NCI-H748 treated with DMSO at 0.1 percent for 48 hours (cell line): ENCODE measurements at places on chromosomes 7 and 10.

DNA sequence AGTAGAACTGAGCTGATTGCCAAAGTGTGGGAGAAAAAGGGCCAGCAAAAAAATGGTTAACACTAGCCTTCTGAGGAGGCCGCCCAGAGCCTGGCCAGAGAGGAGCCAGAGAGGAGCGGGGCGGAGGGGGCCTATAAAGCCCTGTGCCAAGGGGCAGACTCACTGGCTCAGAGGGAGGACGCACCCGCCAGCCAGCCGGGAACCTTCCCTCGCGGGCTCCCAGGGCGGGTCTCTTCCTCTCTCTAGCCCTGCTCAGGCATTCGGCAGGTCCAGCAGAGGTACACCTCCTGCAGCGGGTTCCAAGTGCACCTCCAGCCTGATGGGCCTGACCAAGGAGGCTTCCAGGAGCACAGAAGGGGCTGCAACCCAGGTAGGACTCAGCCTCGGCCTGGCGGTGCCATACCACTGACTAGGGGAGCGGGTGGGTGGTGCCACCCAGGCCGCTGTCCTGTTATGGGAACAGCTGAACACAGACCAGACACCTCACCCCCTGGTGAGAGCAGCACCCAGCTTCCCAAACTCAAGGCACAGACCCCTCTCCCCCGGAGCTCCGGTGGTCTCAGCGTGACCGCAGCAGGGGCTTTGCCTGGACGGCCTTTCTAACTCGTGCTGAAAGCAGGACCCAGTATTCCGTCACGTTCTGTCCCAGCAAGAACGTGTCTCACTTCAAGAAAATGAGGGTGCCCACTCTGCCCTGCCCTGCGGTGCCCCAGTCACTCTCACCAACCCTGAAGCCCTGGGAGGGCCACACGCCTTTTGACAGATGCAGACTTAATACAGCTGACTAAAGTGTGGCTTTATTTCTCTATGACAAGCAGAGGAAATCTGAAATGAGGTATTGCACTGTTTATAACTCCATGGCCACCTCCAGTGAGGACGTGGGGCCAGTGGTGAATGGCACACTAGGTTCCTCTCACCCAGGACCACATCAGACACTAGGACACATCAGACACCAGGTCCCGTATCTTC lies at the start of gene GPER1:
GPER1 (plus strand) TSS at position 162 of the 969 bp plus-strand sequence. CDS start 3,616 bp downstream, outside the sequence.
- no peak for DNase-seq

GRCh38 chr10:113006656-113007342 lies 56.8 kb downstream of the TCF7L2 start:
- DNase-seq = no peak

DNA sequence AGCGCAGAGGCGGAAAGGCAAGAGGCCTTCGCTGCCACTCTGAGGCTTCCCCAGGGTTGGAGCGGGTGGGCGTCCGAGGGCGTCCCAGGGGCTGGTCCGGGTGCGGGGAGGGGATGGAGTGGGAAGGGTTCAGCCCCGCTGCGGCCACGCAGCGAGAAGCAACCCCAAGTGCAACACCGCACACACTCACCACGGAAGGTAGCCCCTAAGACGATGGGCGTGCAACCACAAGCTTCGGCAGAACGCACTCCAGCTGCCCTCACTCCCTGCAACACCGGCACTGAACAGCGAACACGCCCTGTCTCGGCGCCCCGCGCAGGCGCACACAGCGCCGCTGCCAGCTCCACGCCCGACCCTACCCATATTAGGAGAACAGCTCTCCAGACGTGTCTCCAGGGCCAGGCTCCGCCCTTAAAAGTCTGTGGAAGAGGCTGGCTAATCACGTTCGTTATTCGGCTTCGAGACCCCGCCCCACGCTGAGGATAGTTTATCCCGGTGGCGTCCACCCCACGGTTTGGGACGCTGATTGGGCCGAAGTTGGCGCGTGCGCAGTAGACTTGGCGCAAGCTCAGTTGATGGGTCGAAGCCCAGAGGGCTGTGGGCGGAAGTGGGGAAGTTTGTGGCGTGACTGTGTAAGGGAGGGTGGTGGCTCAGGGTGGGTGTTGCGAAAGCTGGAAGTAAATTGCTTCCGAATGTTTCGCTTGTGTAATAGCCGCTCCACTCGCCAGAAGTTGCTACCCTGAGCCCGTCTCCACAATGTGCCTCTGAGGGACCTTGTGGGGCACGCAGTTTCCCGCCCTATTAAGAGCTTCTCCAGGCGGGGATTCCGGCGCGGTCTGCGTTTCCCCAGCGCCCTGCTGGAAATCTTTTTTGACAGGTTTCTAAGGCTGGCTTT lies at the start of gene RSU1:
RSU1 (minus strand) TSS at position 300 of the 895 bp plus-strand sequence. CDS start 343 bp downstream, outside the sequence.
- DNase-seq = peak; percentile 96

GRCh38 chr7:36564489-36564888 lies 159.8 kb downstream of the AOAH start:
- DNase-seq = no peak

DNA sequence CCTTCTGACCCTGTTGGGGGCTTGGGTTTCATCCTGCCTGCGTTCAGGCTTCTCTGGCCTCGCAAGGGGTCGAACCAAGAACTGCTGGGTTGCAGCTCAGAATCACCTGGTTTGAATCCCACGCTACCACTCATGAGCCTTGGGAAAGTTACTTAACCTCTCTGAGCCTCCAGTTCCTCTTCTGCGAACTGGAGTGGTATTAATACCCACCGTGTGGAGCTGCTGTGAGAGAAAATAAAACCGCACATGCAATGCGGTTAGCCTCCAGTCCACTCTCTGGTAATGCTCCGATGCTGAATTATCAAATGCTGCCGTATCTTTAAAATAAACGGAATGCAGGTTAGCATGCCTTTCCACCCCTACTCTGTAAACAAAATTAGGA lies 171.9 kb downstream of the ARHGAP12 start:
- no peak for DNase-seq

DNA sequence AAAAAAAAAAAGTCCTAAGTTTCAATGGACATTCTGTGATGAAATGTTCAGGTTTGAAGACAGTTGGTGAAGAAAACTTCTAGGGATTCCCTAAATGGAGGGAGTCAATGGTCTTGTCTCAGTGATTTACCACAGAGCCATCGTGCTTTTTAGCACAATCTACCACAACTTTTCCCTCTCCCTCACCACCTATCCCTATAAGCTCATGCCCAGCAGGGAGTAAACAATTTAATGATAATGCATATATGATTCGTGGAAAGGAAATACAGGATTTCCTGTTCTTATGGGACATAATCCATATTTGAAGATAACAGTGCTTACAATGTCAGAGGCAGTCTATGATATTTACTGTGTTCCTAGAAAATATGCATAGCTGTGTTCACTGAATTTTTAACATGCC lies 38.4 kb upstream of the CD36 start:
- DNase-seq = no peak

GRCh38 chr7:70114806-70115205 lies 516.5 kb downstream of the AUTS2 start:
- DNase-seq = no peak

DNA sequence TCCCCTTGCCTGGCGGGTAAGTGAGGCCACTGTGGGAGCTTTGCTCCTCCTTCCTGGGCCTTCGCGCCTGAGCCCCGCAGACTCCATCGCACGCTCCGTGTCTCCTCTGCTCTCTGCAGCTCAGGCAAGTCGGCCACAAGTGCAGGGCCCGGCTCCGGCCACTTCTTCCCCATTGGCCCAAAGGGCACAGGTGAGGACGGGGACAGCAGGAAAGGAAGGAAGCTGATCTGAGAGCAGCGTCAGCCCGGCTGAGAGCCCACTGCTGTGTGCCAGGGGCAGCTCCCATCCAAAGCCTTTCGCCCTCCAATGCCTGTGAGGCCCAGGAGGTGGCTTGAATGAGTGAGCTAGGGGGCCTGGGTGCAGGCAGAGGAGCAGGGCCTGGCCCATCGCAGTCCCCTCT lies 33.7 kb upstream of the RHEB start:
- no peak for DNase-seq

DNA sequence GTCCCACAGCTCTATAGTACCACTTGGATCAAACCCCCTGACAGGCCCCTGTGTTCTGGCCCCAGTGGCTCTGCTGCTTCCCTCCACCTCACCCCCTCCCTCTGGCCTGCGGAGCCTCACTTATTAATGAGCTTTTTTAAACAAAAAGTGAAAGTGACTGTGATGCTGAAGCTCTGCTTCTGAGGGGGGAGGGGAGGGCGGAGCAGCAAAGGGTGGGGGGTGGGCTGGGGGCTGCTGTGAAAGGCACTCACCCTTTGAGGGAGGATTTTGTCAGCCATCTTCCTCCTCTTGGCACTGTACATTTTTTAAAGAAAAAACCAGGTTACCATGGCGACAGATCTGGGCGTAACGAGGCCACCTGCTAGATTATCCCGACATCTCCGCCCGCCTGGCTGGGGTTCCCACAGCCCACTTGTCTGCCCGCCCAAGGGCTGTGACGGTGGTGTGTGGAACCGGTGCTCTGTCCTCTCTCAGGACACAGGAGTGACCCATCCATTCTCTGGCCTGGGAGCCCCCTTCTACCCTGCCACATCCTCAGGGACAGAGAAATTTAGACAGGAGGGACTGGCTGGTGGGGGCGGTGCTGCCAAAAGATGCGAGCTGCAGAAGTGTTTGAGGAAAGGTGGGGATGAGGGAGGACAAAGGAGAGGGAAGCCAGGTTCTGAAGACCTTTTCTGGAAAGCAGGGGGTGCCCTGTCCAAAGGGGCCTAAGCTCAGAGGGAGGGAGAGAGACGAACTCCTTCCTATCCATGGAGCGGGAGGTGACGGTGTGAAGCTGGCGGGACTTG lies 4.9 kb downstream of the SMARCD3 start:
- no peak for DNase-seq

DNA sequence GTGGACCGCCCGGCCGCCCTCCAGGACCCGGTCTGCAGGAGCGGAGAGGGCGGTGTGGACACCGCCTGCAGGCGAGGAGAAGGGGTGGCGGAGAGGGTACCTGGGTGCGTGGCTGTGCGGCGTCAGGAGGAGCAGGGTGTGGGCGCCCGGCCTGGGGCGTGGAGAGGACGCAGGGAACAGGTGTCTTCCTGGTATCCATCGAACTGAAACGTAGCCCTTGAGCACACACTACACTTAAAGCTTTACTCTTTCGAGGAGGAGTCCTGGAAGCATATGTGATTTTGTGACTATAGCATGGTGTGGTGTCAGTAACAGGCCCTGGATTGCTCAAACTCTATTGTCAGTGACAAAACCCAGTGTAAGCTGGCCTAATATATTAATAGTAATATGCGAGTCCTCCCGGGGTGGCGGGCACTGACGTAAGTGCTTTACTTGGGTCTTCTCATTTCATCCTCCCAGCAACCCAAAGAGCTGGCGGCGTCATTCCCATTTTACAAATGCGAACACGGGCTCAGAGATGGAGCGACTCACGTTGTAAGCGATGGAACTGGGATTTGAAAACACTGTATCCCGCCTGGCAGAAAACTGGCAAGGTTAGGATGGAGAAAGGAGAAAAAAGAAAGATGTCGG lies 508 bp upstream of the TECPR1 start:
- DNase-seq = no peak

GRCh38 chr7:87598234-87599009 lies 2.3 kb downstream of the ABCB1 start:
- no peak for DNase-seq

DNA sequence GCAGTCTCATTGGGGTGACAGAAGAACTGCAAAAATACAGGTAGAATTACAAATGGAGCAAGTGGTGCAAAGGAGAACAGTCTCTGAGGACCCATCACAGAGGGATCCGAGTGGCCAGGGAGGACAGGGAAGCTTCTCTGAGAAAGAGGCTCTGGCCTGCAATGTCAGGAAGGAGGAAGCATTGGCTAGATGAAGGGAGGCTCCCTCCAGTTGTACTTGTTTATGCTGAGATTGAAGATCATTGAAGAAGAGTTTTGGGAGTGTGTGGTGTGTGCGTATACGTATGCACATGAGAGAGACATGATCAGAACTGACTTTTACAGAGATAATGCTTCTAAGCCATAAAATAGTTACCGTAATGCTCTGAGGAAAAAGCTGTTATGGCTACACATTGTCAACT lies 274.7 kb upstream of the FZD8 start:
- no peak for DNase-seq

- DNase-seq = no peak
Measured at GRCh38 chr10:119368991-119369869, 161.9 kb downstream of the GRK5 start.

- no peak for DNase-seq
Measured at GRCh38 chr10:113520261-113520660, 32.6 kb upstream of the HABP2 start.

- no peak for DNase-seq
Measured at GRCh38 chr10:30456266-30456665, 22.3 kb downstream of the MAP3K8 start.

- no peak for DNase-seq
Measured at GRCh38 chr10:95635319-95635733, 21.2 kb downstream of the ALDH18A1 start.

DNA sequence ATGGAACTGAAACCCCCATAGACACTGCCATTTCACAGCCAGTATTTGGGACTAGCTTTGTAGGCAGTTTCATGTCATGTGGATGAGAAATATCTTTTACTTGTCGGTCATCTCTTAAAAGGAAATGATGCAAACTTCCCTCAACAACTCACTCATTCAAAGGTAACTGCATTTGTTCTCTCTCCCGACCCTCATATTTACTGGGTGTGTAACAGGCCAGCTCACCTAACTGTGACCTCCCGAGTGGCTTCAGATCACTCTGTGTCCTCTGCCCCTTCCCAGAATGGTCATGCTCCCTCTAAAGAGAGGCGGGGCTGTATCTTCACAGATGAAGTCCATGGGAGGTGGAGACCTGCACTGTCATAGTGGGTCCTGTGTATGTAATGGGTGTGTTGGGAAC lies 14.7 kb downstream of the LRRC18 start:
- DNase-seq = no peak
